T47D (cell line): ENCODE measurements at places on chromosomes 4 and X.

GRCh38 chrX:119497185-119497584 is 28.9 kb downstream of the SLC25A5 start:
- DNase-seq = no peak

- no peak for DNase-seq
Observed at GRCh38 chrX:72396117-72396516, 90.4 kb upstream of the CITED1 start.

DNA sequence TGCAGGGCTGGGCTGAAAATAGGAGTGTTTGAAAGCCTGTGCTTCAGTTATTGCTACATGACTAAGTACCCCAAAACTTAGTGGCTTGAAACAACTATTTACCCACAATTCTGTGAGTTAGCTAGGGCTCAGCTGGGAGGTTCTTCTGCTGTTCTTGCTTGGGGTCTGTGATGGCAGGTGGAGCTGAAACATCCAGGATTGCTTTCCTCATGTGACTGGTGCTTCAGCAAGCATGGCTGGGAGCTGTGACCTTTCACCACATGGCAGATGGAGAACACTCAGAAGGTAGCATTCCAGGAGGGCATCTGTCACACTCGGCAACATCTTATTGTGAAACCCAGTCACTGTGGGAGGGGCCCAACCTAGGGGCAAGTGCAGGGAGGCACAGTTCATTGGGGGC is 57.0 kb upstream of the TBC1D14 start:
- no peak for DNase-seq

DNA sequence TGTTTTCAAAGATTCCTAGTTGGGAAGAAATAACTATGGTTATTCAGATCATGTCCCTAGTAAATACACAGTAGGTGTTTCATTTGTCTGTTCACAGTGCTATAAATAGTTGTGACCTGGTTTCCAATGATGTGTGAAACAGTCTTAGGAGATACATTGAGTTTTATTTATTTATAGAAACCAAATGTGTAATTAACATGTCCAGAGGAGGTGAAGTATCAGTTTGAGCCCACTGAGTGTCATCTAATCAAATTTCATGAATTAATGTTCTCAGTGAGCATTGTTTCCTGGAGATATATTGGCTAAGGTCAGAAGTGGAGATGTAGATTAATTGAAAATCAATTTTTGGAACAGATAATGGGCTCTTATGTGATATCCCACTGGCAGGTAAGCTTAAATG is 996.3 kb downstream of the FSTL5 start:
- no peak for DNase-seq

DNA sequence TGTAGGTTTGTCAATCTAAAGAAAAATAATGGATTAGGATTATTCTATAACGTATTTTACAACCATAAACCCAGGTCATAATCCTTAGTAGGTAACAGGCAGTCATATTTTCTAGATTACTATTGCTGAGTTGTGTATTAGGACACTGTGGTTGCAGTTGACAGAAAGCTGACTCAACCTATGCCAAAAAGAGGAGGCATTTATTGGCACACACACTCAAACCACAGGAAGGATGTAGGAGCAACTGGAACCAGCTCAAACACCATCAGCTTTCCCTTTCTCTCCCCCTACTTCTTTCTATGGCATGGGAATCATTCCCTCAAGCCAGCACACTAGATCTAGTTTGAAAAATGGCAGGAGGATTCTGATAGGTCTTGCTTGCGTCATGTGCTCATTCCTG is 136.4 kb upstream of the FAM9C start:
- DNase-seq = no peak

DNA sequence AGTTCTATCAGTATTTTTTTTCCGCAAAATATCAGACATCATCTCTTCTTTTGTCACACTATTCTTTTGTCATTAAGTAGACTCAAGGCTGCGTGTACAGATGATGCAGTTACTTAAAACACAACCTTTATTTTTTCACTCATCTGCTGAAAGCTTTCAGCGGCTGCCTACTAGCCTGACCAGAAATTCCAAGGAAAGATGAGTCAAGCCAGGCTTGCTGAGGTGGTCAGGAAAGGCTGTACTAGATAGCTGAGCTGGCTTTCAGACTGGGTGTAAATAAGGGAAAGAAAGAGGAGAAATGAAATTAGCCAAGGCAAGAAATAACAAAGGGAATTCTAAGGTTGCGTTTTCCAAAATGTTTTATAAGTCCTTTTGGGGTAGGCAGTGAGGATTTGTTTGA is 17.9 kb downstream of the STK26 start:
- no peak for DNase-seq

DNA sequence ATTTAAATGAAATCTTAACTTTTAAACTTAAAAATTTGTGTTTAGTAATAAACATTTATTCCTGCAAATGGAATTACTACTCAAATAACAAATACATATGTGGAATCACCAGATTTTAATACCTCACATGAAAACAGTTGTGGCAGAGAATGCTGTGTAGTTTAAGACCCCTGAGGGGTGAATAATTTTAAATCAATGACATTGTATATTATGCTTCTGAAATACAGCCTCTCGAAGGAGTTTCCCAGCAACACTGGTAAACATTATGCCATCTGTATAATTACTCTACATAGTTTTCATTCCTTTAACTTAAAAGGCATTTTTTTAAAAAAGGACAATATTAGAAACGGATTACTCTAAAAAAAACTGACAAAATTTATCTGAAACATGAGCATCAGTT is 2313.3 kb downstream of the ARAP2 start:
- no peak for DNase-seq

- no peak for DNase-seq
Observed at GRCh38 chrX:110060846-110061537, 58.1 kb downstream of the TMEM164 start.

DNA sequence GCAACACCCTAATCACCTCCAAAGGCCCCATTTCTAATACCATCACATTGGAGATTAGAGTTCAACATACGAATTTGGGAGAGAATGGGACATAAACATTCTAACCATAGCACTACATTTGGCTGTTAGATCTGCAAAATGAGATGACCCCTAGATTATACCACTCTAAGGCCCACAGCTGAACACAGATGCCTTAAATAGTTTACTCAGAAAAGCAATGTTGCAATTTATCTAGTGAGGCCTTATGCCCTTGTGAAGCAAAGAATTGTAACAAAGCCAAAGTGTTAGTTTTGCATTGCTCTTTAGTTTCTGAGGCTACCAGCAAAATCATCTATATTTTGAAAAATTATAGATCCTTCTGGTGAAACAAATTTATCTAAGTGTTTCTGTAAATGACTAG is 31.6 kb upstream of the ARHGEF6 start:
- no peak for DNase-seq

GRCh38 chrX:5748586-5749150 is 480.0 kb downstream of the NLGN4X start:
- DNase-seq = no peak

DNA sequence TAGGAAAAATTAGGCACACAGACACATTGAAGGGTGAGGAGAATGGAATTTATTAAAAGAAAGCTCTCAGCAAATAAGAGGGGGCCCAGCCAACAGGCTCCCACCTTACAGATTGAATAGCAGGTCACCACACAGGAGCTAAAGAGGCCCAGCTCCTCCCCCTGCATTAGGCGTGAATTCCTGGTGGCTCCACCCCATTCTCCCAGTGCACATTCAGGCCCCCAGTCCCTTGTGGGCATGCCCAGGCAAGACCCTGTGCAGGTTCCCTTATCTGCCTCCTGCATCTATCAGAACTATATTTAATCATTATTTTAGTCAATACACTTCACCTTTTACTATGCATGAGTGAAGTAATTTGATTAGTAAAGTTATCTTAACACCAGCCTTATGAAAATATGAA is 856.3 kb upstream of the NDST4 start:
- DNase-seq = no peak

DNA sequence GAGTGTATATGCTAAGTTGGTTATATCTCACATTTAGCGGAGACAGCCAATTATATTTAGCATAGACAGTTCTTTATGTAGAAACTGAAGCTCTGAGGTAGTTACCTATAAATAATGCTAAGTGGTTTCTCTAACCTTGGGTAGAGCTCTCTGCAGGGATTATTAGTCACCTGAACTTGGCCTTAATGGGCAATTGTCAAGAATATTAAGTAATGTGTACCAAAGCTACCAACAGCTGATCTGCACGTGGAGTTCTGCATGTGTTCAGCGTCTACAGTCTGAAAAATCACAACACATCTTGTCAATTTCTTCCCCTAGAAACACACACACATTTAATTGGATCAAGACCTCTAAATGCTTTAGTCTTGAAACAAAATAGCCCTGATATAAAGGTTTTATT is 740.6 kb upstream of the FAM241A start:
- DNase-seq = no peak

- DNase-seq = no peak
Observed at GRCh38 chrX:14079891-14080430, 50.3 kb upstream of the GEMIN8 start.
